Activated T-cell treated with anti-CD3 and anti-CD28 coated beads, Interleukin-2, amount 50 U/mL, for 48 hours (primary cell): ENCODE measurements at places on chromosomes 7 and 10.

GRCh38 chr10:98055841-98056516 lies 25.6 kb upstream of the CRTAC1 start:
- peak; percentile 23 for DNase-seq

DNA sequence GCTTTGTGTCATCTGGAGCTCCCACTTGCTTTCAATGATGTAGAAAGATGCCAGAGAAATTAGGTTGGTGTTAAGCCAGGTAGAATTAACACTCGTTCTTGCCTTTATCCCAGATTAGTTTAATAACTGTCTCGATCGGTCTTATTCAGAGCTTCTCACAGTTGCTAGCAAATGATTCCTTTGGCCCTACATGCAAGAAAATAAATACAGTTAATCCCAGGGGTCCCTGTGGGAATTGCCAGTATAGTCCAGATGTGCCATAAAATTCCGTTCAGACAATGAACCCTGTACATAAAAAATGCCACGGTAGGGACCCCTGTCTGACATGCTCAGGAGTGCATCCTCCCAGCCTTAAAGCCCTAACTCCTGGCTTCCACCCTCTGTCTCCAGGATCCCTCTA lies 207.5 kb downstream of the ARHGAP12 start:
- no peak for DNase-seq

- no peak for DNase-seq
Measured at GRCh38 chr7:130322615-130323014, 22.0 kb upstream of the CPA5 start.

DNA sequence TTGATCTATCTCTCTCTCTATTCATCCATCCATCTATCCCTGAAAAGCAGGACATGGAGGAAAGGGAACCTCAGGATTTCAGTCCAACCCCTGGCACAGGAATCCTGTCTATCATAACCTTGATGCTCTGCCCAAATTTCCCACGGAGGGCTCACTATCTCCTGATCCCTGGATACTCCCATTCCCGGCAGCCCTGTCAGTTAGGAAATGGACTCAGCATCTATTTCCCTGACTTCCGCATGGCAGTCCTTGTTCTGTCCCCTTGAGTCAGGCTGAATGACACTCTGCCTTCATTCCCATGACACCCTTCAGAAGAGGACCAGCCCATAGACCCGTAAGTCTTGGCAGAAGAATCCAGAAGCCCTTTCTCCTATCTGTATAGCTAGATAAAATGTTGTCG lies 77.7 kb downstream of the VWA2 start:
- no peak for DNase-seq

- no peak for DNase-seq
Measured at GRCh38 chr10:62450912-62451610, 76.9 kb downstream of the ZNF365 start.

- DNase-seq: peak; percentile 59
Measured at GRCh38 chr7:99928994-99929729, at the start of gene GJC3. Gene GJC3, minus strand, starts transcription at chr7:99929620. Its CDS starts 0 bp downstream, at chr7:99929620.

DNA sequence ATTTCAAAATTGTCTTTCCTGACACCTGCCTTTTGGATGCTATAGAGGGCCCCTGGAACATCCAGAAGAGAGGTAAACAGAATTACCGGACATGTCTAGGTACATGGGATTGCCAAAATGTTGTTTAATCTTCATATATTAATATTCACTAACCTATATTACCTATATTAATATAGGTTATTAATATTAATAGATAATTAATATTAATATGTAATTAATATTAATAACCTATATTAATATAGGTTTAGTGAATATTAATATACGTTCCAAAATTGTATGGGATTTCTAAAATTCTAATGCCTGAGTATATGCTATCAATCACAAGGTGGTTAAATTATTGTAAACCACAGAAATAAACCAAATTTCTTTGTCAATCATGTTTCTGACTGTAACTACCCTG lies 17.4 kb downstream of the TOMM7 start:
- DNase-seq: no peak

DNA sequence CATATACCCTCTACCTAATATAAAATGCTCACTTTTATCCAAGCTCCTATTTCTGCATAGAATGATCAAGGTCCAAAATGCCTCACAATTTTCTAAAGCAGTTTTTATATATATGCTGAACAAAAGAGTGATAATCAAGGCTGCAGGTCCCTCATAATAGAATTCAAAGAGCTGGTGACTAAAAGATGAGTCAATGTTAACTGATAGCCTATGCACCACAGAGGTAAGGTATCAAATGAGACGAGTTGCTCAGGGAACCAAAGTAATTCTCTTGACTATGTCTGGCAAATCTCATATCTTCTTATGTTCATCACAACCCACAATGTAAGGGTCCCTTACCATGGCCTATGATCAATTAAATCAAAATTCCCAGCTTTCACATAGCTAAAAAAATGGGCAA lies 15.2 kb downstream of the PDZD8 start:
- no peak for DNase-seq

- DNase-seq: peak; percentile 84
Measured at GRCh38 chr7:106717955-106718871, 57.3 kb upstream of the CCDC71L start.

DNA sequence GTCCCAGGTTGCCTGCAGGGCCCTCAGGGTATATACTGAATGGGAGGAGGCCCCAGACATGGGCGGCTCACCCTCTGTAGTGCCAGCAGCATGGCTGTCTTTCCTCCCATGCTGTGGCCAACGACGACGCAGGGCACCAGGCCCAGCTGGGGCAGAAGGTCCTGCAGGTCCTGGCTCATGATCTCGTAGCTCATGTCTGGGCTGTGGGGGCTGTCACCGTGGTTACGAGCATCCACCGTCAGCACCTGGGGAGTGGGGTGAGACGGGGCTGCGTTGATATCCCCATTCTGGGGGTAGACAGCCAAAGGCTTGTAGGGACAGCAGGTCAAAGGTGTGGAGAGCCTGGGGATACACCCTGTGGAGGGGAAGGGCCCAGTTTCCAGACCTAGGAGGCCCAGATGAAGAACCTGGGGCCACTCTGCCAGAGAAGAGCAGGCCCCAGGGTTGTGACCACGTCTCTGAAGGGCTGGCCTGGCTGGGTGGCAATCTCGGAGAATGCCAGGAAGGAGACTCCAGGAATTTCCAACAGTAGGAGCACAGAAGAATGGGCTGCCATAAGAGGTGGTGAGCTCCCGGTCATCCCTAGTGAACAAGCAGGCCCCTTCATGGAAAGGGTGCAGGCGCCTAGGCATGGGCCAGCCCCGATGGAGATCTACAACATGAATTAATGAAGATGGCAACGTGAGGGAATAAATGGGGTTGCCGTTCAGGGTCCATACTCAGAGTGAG lies 947 bp downstream of the ABHD11 start:
- no peak for DNase-seq

- DNase-seq: no peak
Measured at GRCh38 chr7:45174966-45175765, 17.6 kb downstream of the RAMP3 start.

- no peak for DNase-seq
Measured at GRCh38 chr7:41709621-41710020, 6.7 kb upstream of the INHBA start.

GRCh38 chr10:59631237-59631636 lies 78.4 kb downstream of the SLC16A9 start:
- DNase-seq: no peak

DNA sequence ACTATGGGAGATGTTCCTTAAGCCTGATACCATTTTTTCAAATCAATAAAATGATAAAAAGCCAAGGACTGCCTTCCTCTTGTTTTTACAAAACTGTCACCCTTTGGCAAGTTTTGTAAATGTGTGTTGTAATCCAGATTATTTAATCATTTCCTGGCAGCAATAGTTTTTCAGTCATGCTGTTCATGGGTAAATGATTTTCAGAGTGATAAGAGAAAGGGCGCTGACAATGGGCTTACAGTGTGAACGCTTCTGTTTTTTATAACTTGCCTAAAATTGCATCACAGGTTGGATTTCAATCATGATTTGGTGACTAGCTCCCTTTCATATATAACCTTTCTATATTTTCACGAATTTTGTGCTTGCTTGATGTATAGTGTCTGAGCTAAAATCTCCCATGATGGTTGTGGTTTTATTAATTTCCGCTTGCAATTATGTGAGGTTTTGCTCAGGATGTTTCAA lies 19.0 kb upstream of the DMBT1 start:
- no peak for DNase-seq

- DNase-seq: no peak
Measured at GRCh38 chr10:131618587-131619267, 282.1 kb upstream of the PPP2R2D start.
